Upper lobe of right lung (tissue), 1 donor: ENCODE measurements at places on chromosomes 5 and 9. TPM values are rescaled to one million over a fixed set of nuclear protein-coding genes. Genes with fewer than 3 reads are reported as not detected.

Gene CAMK2A
- total RNA-seq: 1.5 TPM

Gene GABRA1
- total RNA-seq: not detected

Gene CSF2
- 7.1 TPM for total RNA-seq

- no peak overlapping the region for H3K27ac ChIP-seq
- DNase-seq: no peak
- H3K4me1 ChIP-seq: no peaks in the 10 kb centered on the region
- no peak overlapping the region for H3K4me3 ChIP-seq
- no peaks in the 10 kb centered on the region for H3K36me3 ChIP-seq
These were observed 67.4 kb downstream of the FBN2 start for GRCh38 chr5:128470663-128471062.

DNA sequence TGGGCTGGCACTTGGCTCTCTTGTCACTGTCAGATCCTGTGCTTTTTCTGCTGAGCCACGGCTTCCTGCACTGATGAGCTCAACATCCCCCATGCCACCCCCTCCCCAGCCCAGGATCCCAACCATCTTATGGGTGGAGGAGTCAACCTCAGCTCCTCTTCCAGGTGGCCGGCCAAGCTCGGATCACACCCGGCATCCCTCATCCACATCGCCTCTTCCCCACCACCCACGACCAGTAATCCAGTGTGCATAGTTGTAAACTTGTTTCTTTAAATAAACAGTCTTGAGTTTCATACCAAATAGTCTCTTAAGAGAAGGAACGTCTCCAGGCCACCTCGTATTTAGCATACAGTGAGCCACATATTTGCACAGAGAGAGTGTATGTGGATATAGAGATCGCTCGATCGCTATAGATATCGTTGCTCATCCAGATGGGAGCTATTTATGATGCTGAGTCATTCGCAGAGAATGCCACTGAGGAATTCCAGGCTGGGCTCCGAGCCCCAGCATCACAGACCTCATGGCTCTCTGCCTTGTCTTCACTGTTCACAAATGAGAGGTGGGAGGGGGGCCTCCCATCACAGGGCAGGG lies 61.8 kb upstream of the CPLX2 start:
- no peak for DNase-seq
- no peaks in the 10 kb centered on the region for H3K4me1 ChIP-seq
- no peaks in the 10 kb centered on the region for H3K36me3 ChIP-seq
- no peak overlapping the region for H3K27ac ChIP-seq

GRCh38 chr5:59275510-59276324 lies 617.8 kb downstream of the PDE4D start:
- no peak for DNase-seq
- no peaks in the 10 kb centered on the region for H3K27me3 ChIP-seq
- H3K27ac ChIP-seq: peak overlapping the region; percentile 79
- no peaks in the 10 kb centered on the region for H3K36me3 ChIP-seq

Gene TTC16
- total RNA-seq: 0.41 TPM

- H3K27me3 ChIP-seq: no peaks in the 10 kb centered on the region
- peaks cover 45% of the 10 kb centered on the region for H3K4me1 ChIP-seq
- peaks cover 48% of the 10 kb centered on the region for H3K36me3 ChIP-seq
- H3K4me3 ChIP-seq: no peak overlapping the region
- DNase-seq: no peak
- peak overlapping the region; percentile 25 for H3K27ac ChIP-seq
These were observed 252.3 kb downstream of the FANCC start for GRCh38 chr9:95065224-95065623.

- H3K4me3 ChIP-seq: no peak overlapping the region
- H3K27me3 ChIP-seq: no peaks in the 10 kb centered on the region
- no peaks in the 10 kb centered on the region for H3K36me3 ChIP-seq
- no peak for DNase-seq
- no peak overlapping the region for H3K27ac ChIP-seq
- no peaks in the 10 kb centered on the region for H3K4me1 ChIP-seq
These were observed 478.6 kb downstream of the CCDC171 start for GRCh38 chr9:16031486-16031885.

Gene DBH
- total RNA-seq: not detected

DNA sequence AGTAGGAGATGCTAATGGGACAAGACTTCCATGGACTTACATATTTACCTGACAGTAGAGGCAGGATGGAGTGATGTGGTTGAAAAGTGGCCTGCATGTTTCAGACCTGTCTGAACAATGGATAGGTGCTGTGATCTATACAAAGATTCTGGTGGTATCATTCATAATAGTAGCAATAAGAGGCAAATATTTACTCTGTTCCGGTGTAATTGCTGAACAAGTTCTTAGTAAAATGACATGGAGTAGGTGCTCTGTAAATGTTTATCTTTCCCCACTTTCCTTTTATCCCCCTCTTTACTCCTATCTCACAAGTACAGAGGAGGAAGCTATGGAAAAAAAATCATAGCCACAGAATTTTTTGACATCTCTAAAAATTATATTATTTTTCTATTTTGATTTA lies 159.0 kb upstream of the SLC12A2 start:
- no peaks in the 10 kb centered on the region for H3K4me1 ChIP-seq
- no peak for DNase-seq
- H3K27me3 ChIP-seq: no peaks in the 10 kb centered on the region
- no peak overlapping the region for H3K4me3 ChIP-seq

DNA sequence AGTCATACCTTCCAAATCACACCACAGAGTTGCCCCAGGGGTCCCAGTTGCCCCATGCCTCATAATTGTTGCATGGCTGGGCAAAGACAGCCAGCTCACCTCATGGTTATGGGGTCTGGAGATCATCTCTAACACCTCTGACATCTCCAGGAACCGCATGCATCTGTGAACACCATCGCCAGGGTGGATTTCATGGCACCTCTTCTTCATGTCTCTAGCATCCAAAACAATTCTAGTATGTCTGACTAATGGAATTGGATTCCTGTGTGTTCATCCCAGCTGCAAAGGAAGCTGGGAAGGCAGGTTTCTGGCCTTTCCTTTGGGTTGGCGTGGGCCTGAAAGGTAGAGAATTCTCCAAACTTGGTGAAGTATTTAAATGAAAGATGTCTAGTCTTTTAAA lies 122.3 kb upstream of the ABCA1 start:
- no peaks in the 10 kb centered on the region for H3K36me3 ChIP-seq
- H3K4me3 ChIP-seq: no peak overlapping the region
- no peak overlapping the region for H3K27ac ChIP-seq
- DNase-seq: no peak
